ENCODE measurements at places on chromosomes 16 and 17. TPM values are rescaled to one million over a fixed set of nuclear protein-coding genes. Genes with fewer than 3 reads are reported as not detected.

GRCh38 chr16:48160575-48160974 is 4.8 kb upstream of the ABCC12 start:
- no peak for DNase-seq

DNA sequence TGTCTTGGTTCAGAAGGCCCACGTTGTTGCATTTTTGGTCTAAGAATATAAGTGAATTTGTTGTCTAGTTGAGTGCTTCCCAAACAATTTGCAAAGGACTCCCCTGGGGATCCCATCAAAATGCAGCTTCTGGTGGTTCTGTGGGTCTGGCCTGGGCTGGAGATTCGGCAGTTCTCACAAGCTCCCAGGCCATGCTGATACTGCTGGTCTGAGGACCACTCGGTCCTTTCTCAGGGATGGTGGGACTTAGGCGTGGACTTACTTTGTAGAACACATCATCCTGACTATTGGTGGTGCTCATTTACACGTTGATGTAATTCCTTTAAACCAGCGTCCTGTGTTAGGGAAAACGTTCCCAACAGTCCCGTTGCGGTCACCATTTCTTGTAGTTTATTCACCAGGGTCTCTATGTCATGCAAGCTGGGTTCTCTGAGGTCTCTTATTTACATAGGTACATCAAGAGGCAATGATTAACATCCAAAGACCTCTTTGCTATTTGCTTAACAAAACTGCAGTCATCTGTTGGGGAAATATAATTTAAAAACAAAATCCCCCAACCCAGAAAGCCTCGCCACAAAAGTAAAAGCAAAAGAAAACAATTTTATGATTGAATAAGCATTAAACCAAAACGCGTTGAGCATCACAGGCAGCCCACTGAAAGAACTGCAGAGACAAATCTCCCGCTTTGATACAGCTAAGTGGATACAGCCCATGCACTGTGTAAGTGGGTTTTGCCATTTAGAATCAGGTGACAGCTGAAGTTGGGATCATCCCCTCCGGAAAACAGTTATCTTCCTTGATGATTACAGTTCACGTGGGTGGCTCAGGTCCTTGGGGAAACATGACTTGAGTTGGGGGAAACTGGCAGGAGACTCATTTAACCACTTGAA is 39.0 kb upstream of the SEC14L1 start:
- no peak for DNase-seq

The TTC19 gene
- total RNA-seq = 31.8 TPM

The OR4D1 gene
- not detected for total RNA-seq

- DNase-seq = no peak
These were observed 42.3 kb downstream of the SLC7A5 start for GRCh38 chr16:87826798-87827587.

The CHST4 gene
- total RNA-seq = not detected

- no peak for DNase-seq
These were observed 130.4 kb downstream of the ABCC12 start for GRCh38 chr16:48025359-48025758.

- no peak for DNase-seq
These were observed 149.0 kb upstream of the GOT2 start for GRCh38 chr16:58883131-58883530.

GRCh38 chr16:69325784-69326171 is 4.6 kb downstream of the PDF start:
- no peak for DNase-seq

The KRT33A gene
- total RNA-seq = not detected

GRCh38 chr16:73122604-73123391 is 74.9 kb upstream of the ZFHX3 start:
- peak; percentile 77 for DNase-seq

The TP53I13 gene
- total RNA-seq = 45.3 TPM

DNA sequence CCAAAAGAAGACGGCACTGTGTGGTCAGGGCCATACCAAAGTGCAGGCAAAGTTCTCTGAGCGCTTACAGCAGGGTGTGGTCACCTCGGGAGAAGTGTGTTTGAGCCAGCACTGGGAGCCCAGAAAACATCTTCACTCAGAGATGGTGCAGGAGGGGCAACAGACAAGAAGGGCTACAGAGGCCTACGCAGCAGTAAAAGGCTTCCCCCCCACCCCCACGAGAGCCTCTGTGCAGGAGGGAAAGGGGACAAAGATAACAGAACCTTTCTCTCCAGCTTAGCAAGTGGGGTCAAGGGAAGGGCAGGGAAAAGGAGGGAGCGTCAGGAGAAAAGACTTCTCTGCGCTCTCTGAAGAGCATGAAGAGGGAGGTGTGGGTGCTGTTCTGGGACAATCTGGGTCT is 2.8 kb downstream of the VAT1 start:
- DNase-seq = no peak

DNA sequence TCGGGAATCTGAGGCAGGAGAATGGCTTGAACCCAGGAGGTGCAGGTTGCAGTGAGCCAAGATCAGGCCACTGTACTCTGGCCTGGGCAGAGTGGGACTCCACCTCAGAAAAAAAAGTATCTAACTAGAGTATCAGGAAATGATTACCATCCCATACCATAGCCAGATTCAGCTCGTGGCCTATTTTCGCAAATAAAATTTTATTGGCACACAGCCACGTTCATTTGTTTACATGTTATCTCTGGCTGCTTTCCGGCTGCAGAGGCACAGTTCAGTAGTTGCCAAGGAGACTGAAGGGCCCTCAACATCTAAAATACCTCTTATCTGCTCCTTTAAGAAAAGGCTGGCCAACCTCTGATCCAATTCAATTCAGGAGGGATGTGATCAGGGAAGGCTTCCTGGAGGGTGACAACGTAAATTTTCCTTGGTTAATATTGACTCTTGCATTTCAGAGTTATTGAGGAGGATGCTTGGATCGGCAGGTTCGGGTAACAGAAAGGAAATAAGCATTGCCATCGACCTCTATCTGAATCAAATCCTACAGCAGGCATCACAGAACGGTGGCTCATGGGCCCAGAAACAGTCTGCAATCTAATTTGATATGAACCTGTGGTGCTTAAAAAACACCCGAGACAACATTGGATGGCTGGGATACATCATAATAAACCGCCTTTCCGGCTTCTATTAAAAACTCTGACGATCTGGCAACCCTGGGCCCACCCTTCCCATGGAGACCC is 73.8 kb downstream of the XYLT1 start:
- peak; percentile 76 for DNase-seq

DNA sequence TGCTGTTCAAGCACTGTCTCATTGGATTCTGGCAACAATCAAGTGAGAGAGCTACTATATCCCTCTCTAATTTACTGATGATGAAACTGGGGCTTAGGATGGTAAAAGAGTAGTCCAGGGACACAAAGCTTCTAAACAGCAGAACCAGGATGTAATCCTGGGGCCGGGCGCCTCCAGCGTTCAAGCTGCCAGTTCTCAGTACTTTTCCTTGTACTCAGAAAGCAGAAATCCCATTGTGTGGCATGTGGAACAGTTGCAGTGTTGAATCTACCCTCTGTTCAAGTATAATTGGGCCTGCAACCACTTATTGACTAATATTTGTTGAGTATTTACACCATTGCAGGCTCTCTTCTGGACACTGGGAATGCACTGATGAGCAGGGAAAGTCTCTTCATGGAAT is 14.5 kb upstream of the CDH13 start:
- DNase-seq = no peak

DNA sequence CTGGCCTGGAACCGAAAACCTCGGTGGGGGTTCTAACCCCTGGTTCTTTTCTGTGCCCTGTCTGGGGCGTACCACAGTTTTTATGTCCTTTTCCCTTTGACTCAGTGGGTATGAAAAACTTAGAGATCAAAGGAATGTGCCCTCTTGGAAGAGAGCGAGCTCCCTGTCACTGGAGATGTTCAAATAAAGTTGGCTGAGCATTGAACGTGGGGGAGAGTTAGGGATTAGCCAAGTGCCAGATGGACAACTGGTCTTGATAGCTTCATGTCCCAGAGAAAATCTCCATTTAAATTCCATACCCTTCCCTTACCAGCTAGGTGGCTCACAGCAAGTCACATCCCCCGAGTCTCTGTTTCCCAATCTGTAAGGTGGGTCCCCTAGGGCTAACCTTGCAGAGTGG is 9.5 kb downstream of the ADGRG1 start:
- DNase-seq = no peak

- DNase-seq = no peak
These were observed 14.4 kb downstream of the DNAJC7 start for GRCh38 chr17:42002792-42003301.

The MMP28 gene
- 4.6 TPM for total RNA-seq

- DNase-seq = peak; percentile 11
These were observed 318.3 kb downstream of the PHKB start for GRCh38 chr16:47779201-47780016.

The FN3KRP gene
- 15.0 TPM for total RNA-seq

GRCh38 chr16:23484510-23485256 is 25.6 kb downstream of the GGA2 start:
- no peak for DNase-seq

DNA sequence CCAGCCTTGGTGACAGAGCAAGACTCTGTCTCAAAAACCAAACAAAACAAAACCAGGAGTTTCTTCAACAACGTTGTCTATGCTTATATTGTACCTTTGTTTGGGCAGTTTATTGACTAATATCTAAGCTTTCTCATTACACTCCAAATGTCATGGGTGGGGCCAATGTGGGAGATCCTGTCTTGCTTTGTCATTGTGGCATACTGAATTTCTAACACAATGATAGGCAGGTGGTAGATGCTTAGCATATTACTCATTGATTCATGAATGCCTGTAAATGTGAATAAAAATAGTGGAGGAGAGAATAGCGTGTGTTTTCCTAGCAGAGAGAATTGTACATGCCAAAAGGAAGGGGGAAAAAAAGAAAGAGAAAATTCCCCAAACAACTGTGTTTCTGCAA is 802.5 kb upstream of the EEF2KMT start:
- no peak for DNase-seq

- no peak for DNase-seq
These were observed 6.5 kb upstream of the DHX40 start for GRCh38 chr17:59558953-59559352.

DNA sequence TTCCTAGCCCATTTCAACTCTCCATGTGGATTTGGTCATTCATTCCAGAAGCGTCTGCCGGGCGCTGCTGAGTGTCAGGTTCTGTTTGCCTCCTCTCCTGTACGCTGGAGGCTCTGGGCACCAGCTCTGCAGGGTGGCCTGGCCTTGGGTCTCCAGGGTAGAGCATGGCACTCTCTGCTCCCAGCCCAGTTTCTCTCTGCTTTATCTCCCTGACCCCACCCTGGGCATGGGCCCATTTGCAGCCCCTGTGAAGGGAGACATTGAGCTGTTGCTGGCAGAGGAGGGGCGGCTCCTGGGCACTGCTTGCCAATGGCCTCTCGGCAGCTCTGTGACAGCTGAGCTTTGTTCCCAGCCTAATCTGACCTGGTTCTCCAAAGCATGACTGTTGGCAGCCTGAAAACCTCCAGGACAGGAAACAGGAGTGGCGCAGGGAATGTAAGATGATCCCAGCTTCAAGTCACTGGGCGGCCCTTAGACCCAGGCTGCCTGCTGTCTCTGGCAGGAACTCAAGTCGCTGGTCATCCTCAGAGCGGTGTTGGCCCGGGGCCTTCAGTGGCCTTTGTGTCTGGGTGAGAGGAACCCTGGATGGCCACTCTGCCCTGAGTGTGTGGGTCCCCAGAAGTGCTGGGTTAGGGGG is 146.8 kb downstream of the SEC14L1 start:
- peak; percentile 82 for DNase-seq

GRCh38 chr17:74241431-74241830 is 28.1 kb downstream of the TTYH2 start:
- DNase-seq = no peak

The CA4 gene
- total RNA-seq = 2.7 TPM

DNA sequence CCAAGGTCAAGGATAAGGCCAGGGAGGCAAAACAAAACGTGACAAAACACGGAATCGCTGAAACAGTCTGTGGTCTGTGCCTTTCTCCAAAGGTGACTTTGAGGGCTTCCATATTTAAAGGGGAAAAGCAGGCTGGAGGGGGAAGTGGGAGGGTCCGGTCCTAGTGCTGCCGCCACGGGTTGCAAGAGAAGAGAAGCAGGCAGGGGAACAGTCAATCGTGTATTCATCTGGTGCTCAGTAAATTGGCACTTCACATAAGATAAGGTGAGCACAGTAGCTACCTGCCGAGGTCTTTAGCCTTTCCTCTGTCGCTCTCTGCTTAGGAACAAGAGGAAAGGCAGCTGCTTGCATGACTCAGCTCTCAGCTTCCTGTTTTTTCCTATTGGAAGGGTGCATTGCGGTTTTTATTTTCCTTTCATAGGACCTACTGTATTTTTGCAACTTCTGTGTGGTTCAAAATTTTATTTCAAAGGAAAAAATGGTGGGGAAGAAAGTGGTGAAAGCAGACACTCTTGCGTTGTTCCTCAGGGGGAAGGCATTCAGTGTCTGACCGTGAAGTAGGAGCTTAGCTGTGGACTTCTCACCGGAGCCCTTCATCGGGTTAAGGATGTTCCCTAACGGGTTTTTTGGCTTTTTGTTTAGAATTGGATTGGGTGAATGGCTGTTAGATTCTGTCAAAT is 7.1 kb upstream of the LGALS3BP start:
- DNase-seq = peak; percentile 63

The DHRS7C gene
- 189 TPM for total RNA-seq

The TMEM100 gene
- total RNA-seq = 27.6 TPM

The HBQ1 gene
- not detected for total RNA-seq

- no peak for DNase-seq
These were observed 11.4 kb downstream of the TBX21 start for GRCh38 chr17:47744168-47745036.

DNA sequence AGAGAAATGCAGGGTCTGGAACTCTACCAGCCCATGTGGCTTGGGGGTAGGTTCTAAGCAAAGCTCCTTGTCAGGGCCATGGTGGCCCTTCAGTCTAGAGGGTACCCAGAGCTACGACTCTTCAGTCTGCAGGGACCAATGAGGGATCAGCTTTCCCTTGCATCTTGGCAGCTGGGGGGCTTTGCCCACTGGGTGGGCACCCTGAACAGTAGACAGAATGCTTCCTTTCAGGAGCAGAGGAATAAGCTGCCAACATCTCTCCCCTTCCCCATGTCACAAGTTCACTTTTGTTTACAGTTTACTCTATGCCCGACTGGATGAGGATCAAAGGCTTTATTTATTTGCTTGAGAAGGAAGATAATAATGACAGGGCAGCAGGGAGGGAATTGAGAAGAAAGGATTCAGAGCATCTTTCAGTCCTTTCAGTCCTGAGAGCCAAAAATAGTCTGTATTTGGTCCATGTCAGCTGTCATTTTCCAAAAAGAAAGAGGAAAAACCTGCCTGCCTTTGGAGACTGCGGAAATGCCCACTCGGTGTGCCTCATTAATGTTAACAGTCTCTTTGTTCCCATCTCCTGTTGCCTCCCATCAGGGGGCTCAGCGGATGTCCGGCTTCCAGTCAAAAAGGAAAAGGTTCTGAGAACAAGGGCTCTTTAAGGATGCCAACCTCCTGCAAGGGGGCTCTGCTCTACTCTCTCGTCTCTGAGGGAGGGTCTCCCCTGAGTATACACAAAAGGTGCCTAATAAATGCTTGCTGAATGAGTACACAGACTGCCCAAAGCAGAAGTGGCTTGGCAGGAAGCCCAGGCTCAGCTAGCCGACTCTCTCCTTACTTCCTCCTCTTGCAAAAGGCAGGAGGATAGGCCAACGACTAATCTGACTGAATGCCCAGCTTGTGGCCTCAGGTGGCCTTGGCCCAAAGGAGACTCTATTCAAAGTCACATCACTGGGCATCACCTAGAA is 17.1 kb downstream of the TRAF4 start:
- peak; percentile 71 for DNase-seq

Data from right cardiac atrium (tissue), 5 donors.